ENCODE measurements at places on chromosomes 13 and 19.
A peak's percentile ranks its signal among the peaks of the same experiment; 100 is the strongest.

GRCh38 chr19:39401549-39402345 is 4.9 kb upstream of the ZFP36 start:
- peak; percentile 73 for DNase-seq

DNA sequence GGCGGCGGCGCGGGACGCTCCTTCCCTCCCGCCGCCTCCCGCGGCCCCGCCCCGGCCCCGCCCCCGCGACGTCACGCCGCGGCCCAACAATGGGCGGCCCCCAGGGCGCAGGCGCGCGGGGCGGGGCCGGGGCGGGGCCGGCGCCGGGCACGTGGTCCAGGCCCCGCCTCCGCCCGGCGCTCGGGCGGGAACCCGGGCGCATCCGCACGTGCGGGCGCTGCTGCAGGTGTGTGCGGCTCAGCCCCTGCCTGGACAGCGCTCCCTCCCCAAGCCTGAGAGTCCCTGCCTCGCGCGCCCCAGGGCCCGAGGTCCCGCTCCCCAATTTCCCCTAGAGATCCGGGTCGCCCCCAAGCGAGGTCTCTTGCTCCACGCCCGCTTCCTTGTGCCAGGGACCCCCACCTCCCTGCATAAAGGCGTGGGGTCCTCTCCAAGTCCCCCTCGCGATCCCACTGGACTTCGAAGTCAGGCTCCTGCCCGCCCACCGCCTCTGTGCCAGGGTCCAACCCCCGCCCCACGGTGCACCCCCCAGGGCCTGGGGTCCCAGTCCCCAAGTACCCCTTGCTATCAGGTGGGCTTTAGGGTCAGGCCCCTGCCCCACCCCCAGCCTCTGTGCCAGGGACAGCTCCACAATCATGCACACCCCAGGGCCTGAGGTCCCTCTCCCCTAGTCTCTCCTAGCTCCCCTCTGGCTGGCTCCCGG is at the start of gene MEX3D:
MEX3D (minus strand) TSS at position 6 of the 700 bp plus-strand sequence. CDS start 267 bp downstream, outside the sequence.
- DNase-seq, result peak; percentile 66

GRCh38 chr13:75365724-75366173 is 116.2 kb downstream of the TBC1D4 start:
- no peak for DNase-seq

- DNase-seq, result no peak
Observed at GRCh38 chr19:13042443-13043130, 47.3 kb downstream of the NFIX start.

DNA sequence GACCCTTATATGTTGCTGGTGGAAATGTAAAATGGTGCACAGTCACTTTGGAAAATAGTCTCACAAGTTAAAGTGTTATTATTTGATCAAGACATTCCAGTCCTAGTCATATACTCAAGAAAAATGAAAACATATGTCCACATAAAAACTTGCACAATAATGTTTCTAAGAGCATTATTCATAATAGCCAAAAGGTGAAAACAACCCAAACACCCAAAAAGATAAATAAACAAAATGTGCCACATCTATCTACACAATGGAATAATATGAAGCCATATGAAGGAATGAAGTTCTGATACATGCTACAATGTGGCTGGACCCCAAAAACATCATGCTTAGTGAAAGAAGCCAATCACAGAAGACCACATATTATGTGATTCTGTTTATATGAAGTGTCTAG is 14.4 kb upstream of the AKAP8 start:
- DNase-seq, result no peak

- no peak for DNase-seq
Observed at GRCh38 chr13:52421216-52421615, 15.2 kb upstream of the THSD1 start.

- DNase-seq, result no peak
Observed at GRCh38 chr13:80036845-80037504, 304.0 kb downstream of the SPRY2 start.

DNA sequence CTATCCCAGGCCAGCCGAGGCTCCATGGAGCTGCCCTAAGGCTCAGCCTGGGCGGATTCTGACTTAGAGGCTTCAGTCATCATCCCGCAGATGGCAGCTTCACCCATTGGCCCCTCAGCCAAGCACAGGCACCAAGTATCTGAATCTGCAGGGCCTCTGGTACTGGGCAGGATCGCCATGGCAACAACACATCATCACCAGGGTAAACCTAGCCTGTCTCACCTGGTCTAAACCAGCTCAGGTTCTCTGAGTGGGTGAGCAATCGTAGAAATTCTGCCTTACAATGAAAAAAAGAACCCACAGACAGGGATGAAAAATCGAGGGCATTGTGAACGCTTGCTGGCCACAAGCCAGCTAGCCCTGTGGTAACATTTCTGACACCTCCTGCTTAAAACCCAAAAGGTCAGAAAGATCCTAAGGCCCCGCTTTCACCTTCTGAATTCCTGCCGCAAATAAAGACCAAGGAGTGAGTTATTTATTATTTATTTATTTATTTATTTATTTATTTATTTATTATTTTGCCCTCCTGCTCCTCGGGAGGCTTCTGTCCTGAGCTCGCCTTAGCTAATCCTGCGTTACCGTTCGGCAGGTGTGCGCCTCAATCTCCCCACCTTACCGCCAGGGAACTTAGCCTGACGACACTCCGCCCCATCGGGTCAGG is 12.0 kb upstream of the CEACAM21 start:
- no peak for DNase-seq

- DNase-seq, result no peak
Observed at GRCh38 chr13:41413872-41414271, 43.5 kb upstream of the RGCC start.

- DNase-seq, result no peak
Observed at GRCh38 chr13:112953591-112954487, 15.2 kb upstream of the MCF2L start.

- no peak for DNase-seq
Observed at GRCh38 chr19:347946-348861, 3.6 kb upstream of the MIER2 start.

GRCh38 chr13:34161931-34162543 is 344.1 kb downstream of the RFC3 start:
- no peak for DNase-seq

GRCh38 chr19:14053500-14053899 is 8.4 kb downstream of the PALM3 start:
- no peak for DNase-seq

DNA sequence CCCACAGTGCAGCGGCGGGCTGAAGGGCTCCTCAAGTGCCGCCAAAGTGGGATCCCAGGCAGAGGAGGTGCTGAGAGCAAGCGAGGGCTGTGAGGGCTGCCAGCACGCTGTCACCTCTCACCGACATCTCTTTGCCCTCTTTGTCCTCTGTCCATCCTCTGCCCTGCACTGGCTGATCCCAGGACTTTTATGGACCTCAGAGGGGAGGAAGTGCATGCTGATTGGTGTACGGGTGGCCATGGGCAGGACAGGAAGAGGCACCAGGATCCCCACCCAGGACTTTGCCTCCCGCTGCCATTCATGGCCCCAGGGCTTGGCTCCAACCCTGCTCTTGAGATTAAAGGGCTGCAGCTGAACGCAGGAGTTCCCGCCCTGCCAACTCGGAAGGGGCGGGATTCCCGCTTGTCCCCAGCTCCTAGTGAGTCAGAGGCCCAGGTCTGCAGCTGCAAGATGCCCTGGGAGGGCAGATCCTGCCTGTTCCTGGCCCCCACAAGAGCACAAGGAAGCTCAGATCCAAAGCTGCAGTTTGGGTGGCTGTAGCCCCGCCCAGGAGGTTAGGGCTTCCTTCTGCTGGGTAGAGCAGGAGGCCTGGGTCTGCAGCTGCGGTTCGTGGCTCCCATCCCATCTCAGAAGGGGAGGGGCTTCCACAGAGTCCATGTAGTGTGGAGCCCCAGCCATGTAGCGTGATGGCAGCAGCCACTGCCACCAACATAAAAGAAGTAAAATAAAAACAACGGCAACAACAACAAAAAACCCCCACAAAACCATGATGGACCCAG is 1716.7 kb downstream of the SLITRK1 start:
- DNase-seq, result no peak

DNA sequence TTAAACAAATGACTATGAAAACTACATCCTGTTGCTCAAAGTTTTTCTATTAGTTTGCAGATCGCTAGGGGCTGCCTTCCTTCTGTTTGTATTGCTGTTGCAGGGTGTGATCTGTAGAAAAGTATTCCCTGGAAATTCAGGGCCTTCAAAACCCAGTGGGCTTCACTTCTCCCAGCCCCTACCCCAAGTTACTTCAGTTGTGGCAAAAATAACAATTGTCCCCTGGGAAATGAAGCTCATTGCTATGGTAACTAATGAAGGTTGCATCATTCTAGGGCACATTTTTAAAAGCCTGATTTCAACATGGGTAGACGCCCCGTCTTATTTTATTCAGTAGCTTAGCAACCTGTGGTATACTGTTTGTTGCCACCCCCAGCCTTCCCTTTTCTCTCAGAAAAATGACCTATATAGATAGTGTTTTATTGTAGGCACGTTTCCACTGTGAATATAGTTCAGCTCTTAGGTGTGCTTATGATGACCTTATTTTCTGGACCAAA is 60.9 kb downstream of the WDFY2 start:
- no peak for DNase-seq

GRCh38 chr13:72875233-72875632 is 93.3 kb downstream of the PIBF1 start:
- DNase-seq, result no peak

GRCh38 chr13:112244061-112244460 is 132.1 kb upstream of the SPACA7 start:
- no peak for DNase-seq

- no peak for DNase-seq
Observed at GRCh38 chr19:54558339-54558738, 15.3 kb upstream of the LILRA2 start.

DNA sequence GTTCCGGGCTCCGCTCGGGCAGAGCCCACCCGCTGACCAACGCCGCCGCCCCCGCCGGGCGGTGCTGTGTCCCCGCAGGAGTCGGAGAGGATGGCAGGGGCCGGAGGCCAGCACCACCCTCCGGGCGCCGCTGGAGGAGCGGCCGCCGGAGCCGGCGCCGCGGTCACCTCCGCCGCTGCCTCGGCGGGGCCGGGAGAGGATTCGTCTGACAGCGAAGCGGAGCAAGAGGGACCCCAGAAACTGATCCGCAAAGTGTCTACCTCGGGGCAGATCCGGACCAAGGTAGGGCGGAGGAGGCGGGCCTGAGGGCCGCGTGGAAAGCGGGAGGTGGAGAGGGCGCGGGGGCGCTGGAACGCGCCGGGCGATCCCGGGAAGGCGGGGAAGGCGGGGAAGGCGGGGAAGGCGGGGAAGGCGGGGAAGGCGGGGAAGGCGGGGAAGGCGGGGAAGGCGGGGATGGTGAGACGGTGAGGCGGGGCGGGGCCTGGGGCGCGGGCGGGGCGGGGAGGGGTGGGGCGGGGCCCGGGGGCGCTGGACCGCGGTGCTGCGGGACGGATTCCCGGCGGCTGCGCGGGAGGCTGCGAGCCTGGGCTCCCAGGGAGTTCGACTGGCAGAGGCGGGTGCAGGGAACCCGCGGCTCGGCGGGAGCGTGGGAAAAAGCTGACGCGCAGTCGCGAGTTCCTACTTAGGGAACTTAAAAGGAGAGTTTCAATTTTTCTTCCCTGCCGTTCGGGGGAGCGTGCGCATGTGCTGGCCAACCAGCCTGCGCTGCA is 421 bp downstream of the DGKH start:
- peak; percentile 39 for DNase-seq

GRCh38 chr13:31951215-31951678 is 80.3 kb upstream of the FRY start:
- no peak for DNase-seq

DNA sequence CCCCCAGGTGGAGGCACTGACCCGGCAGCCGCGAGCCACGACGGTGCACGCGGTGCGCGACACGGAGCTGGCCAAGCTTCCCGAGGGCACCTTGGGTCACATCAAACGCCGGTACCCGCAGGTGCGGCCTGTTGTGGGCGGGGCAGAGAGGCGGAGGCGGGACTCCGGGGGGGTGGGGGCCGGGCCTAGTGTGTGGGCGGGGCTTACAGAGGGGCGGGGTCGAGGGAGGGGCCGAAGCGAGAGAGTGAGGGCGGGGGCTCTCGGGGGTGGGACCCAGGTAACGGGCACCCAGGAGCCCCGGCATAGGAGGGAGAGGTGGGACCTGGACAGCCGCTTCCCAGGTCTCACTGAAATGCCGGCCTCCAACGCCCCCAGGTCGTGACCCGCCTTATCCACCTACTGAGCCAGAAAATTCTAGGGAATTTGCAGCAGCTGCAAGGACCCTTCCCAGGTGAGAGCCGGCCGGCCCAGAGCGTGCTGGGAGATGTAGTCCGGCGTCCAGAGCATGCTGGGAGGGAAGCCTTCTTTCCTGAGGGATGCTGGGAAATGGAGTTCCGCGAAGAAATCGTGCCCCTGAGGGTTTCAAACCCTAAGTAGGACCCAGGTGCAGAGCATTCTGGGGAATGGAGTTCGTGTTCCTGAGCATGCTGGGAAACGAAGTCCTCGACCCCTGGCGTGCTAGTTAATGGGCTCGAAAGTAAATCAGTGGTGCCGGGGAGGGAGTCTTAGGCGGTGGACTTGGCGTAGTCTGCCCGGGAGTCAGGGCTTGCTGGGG is 15.7 kb downstream of the PNPLA6 start:
- no peak for DNase-seq

- DNase-seq, result no peak
Observed at GRCh38 chr19:16327501-16327900, 2.9 kb downstream of the KLF2 start.

DNA sequence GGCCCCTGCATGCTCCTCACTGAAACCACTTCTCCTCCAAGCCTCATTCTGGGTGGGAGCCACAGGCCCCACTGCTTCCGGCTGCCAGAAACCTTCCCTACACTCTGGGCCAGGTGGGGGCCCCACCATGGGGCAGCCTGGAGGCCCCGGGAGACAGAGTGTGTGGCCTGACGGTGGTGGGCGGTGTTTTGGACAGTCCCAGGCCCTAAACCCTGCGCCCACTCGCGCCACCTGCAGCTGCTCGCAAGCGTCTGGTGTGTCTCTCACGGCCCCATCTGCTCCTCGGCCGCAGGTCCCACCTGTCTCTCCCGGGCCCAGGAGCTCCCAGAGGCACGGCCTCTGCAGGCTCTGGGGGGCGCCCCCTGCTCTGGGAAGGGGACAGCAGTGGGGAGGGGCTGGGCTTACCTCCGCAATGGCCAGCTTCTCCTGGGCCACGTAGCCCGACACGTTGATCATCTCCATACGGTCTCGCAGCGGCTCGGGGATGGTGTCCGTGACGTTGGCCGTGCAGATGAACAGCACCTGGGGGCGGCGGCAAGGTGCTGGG is 5.6 kb downstream of the RPL36 start:
- no peak for DNase-seq

DNA sequence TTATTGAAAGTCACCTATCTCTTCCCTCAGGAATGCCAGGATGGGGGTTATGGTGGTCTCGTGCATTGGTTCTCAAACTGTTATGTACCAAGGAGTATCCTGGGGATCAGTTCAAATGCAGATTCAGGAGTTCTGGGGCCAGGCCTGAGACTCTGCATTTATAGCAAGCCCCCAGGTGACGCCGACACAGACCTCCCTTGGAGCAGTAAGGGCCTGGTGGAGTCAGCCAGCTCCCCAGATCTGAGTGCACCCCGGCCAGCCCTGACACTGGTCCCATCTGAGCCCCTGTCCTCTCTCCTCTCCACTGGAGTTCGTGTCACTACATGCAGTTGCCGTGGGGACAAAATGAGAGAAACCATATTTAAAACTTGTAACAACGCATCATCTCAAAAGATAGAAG is 112.9 kb downstream of the COL4A2 start:
- no peak for DNase-seq
